ENCODE measurements at places on chromosomes 3 and 15. TPM values are rescaled to one million over a fixed set of nuclear protein-coding genes. Genes with fewer than 3 reads are reported as not detected.

WNT7A gene
- polyA plus RNA-seq = not detected

STARD5 gene
- 9.4 TPM for polyA plus RNA-seq

VEPH1 gene
- 1.3 TPM for polyA plus RNA-seq

CCDC80 gene
- 61.4 TPM for polyA plus RNA-seq

SLC38A3 gene
- 6.6 TPM for polyA plus RNA-seq

DUOX1 gene
- 0.87 TPM for polyA plus RNA-seq

ADCY5 gene
- polyA plus RNA-seq = 15.4 TPM

CLEC3B gene
- polyA plus RNA-seq = 12.2 TPM

COL6A5 gene
- polyA plus RNA-seq = 0.05 TPM

PCYT1A gene
- polyA plus RNA-seq = 58.1 TPM

LXN gene
- 48.4 TPM for polyA plus RNA-seq

ISLR gene
- polyA plus RNA-seq = 82.4 TPM

CGNL1 gene
- 8.1 TPM for polyA plus RNA-seq

SLC6A1 gene
- 1.2 TPM for polyA plus RNA-seq

LYSMD2 gene
- polyA plus RNA-seq = 15.8 TPM

C15orf40 gene
- 16.0 TPM for polyA plus RNA-seq

CDHR4 gene
- 0.16 TPM for polyA plus RNA-seq

C3orf49 gene
- polyA plus RNA-seq = not detected

ZNF660 gene
- polyA plus RNA-seq = 6.7 TPM

CHAC1 gene
- 1.0 TPM for polyA plus RNA-seq

NLGN1 gene
- 1.2 TPM for polyA plus RNA-seq

DCLK3 gene
- 0.01 TPM for polyA plus RNA-seq

CHRNA5 gene
- polyA plus RNA-seq = 0.74 TPM

DISP2 gene
- polyA plus RNA-seq = 2.3 TPM

NR2F2 gene
- 392 TPM for polyA plus RNA-seq

Measured in ovary (tissue), 10 donors.